GM10248 (cell line): ENCODE measurements at places on chromosomes 5 and 9.

GRCh38 chr9:37947977-37948376 is 44.0 kb upstream of the SLC25A51 start:
- no peak for DNase-seq

GRCh38 chr9:89661391-89661949 is 56.7 kb downstream of the GADD45G start:
- DNase-seq: no peak

- no peak for DNase-seq
Observed at GRCh38 chr5:97545886-97546535, 363.0 kb upstream of the RIOK2 start.

DNA sequence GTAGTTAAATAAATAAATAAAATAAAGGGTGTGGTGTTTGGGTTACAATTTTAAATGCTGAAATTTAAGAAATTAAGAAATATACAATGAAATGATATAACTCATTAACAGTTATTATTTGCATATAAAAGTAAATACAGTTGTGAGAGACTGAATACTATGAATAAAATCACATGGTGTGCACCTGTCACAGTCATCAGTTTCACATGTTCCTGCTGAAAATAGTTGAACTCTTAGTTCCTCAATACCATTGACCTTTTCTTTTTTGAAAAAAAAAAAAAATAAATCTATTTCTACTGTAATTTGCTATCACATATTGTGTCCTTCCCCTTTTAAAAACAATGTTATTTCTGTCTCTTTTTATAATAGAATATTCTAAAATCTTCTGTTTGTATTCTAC is 130.9 kb upstream of the CHD1 start:
- peak; percentile 24 for DNase-seq

DNA sequence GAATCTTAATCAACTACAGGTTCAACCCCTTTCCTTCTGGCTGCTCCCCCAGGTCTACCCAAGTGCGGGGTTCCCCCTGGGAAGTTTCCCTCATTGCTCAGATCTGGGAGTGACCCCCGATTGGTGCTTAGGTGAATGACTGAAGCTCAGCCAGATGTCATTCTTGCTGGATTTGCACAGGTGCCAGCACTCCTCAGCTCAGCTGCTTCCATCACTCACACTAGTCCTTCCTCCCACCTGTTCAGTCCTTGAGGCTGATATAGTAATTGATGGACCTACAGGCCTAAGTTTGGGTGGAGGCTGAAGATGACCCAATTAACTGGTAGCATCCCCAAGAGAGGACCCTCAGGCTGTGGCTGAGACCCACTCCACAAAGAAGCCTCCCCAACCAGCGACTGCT is 32.9 kb downstream of the PRLR start:
- DNase-seq: no peak

DNA sequence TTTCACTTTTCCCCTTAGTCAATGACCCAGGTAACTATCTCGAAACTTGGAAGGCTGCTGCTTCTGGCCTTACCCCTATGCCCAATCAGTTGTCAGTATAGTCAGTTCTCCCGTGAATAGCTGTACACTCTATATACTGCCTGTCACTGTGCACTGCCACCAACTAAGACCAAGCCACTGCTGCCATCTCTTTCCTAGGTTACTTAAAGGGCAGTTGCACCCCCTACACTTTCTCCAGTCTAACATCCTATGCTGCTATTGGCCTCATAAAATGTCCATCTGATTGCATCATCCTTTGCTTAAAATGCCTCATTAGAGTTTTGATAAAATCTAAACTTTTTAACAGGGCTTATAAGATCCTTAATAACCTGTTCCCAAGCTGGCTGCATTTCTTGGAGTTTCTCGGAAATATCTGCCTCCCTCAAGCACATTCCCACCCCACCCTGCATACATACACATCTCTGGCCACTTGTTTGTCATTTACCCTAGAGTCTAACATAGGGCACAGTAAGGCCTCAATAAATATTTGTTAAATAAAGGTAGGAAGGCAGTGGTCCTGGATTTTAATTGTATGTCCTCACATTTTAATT is 32.8 kb upstream of the TNFAIP8 start:
- DNase-seq: no peak

DNA sequence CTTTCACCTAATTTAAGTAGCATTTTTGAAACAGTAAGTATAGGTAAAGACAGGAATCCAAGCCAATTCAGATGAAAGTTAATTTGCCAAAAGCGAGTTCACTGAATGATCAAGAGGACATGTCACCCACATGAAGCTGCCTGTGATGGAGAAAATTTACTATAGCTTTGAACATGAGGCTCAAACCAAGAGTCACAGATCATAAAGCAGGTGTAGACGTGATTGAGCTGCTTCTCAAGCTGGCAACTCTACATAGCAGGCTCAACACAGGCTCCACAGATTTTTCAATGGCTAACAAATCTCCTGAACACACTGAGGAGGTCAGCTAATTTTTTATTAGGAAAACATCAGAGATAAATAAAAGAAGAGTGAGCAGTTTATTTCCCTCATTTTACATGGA is 173.7 kb downstream of the FAM114A2 start:
- no peak for DNase-seq

DNA sequence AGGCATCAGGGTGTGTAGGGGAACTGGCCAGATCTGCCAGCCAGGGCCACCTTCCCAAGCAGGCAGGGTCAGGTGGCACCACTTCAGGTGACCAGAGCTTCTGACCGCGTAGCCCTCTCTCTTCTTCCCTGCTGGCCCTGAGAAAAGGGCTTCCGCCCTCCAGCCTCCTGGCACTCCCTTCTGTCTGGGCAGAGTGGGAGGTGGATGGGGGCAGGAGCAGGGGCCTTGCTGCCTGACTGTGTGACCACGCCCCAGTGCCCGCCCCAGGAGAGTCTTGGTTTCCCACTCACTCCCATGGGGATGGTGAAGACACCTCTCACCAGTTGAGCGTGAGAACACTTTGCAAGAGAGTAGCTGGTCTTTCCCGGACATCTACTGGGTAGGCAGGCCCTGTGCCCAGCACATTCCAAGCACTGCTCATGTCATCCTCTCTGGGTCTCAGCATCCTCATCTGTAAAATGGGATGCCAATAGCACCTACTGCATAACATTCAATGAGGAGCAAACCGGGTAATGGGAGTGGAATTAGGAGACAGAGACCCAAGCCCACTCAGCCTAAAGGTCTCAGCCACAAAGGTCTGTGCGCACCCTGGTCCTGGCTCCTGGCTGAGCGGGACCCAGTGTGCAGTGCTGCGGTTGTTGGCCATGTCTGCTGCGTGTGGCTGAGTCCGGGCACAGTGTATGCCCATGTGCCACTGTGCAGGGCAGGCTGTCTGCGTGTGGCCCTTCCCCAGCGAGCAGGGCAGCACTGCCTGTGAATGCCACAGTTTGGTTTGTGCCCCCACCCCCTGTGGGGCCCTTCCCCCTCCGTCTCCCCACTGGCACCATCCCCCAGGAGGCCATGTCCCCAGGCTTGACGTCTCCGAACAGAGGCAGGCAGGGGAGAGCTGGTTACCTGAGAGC is 179.1 kb upstream of the IER5L start:
- no peak for DNase-seq

GRCh38 chr9:78559449-78559885 is 262.5 kb downstream of the PSAT1 start:
- no peak for DNase-seq

DNA sequence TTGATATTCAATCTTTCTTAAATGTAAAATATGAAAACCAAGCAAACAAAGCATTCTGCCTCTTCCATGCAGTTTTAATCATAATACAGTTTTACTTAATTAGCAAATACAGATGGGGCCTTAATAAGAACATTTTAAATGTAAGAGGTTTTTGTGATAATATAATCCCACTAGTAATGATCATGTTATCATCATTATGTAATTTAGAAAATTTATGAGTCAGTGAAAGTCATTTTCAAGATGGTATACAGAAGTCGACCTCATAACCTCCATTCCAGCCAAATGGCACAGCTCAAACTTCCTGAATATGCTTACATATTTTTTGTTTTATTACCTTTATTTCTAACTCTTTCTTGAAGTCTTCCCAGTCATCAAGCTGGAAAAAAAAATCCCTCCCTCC is 102.2 kb upstream of the GNA14 start:
- DNase-seq: no peak

DNA sequence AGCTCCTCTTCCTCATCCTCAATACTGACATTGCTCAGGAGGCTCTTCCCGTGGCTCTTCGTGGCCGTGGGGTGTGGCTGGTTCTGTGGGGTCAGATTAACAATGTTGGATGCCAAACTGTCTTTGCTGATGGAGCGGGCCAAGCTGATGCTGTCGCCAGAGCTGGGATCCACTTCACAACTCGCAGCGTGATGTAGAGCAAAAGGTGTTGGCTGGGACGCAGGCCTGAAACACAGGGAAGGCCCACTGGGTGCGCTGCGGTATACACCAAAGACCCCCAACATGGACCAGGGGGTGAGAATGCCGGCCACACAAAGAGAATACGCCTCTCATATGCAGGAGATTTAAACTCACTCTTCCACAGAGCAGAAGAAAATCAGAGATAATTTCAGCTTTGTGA is 84.3 kb downstream of the CAMSAP1 start:
- no peak for DNase-seq

DNA sequence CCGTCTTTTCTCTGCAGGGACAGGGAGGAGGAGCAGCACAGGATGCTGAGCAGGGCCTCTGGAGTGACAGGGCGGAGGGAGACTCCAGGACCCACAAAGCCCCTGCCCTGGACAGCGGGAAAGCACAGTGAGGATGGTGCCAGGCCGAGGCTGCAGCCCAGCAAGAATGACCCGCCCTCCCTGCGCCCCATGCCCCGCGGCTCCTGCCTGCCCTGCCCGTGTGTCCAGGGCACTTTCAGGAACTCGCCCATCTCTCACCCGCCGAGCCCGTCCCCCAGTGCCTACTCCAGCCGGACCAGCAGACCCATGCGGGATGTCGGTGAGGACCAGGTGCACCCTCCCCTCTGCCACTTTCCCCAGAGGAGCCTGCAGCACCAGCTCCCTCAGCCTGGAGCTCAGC is 9.1 kb upstream of the EXOC3 start:
- DNase-seq: no peak

- DNase-seq: no peak
Observed at GRCh38 chr9:96009690-96010472, 134.4 kb downstream of the ERCC6L2 start.

DNA sequence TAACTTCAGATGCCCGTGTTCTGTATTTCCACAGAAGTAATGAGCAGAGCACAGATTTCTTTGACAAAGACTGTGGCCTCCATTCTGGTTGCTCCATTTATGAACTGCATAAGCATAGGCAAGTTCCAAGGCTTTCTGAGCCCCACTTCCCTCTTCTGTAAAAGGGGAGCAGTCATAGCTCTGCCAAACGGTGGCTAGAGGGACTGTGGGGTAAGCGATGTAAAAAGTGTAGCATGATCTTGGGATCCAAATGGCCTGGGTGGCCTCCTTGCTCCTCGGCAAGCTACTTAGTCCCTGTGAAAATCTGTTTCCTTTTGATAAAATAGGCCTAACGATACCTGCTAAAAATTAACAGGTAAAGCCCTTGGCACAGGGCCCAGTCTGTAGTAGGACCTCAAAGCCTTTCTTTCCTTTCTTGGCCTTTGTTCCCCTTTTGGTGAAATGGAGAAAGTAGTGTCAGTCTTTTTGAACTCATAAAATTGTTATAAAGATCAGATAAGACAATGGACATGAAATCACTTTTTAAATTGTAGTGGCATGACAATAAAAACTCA is 646.6 kb downstream of the ACTL7B start:
- no peak for DNase-seq

DNA sequence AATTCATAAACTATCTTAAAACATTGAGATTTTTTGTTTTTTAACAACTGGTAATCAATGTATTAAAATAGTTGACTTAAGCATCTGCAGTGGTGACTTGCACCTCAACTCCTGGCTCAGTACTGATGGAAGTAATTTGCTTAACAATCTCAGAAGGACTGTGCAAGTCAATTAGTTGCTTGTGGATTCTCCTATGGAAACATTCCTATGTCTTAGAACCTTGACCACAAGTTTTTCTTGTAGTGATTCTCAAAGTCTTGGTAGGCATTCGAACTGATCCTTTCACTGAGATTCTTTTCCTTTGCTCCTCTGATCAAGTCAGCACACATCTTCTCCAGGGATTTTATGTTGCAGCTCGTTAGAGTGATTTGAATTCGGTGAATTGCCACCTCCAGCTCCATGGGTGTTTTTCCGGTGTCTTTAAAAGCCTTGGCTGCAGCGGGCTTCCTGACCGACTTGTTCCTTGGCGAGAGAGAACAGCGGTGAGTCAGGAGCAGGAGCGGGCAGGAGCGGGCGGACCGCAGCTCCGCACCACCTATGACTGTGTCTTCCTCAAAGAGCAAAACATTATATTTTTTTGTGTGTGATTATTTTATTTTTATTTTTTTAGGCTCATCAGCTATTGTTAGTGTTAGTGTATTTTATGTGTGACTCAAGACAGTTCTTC is 21.1 kb downstream of the HMGXB3 start:
- DNase-seq: no peak

DNA sequence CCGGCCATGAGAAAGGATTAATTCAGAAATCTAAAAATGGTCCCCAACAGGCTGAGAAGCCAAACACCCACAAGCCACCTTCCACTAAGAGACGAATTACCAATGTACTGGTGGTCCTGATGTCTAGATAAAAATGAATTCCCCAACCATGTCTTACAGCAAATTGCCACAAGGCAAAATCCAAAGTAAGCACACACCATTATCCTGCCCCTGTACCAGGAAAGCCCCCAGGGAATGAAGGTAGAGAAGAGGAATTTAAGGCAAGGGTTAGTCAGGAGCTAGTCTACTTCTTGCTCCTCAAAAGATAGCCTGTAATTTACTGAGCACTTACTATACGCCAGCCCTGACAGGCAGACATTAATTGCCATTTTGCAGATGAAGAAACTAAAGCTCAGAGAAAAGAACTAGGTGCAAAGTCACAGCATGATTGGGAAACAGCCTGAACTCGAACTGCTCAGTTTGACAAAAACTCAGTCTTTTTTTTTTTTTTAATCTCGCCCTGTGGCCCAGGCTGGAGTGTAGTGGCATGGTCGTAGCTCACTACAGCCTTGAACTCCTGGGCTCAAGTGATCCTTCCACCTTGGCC is 64.3 kb downstream of the RAPGEF1 start:
- no peak for DNase-seq

DNA sequence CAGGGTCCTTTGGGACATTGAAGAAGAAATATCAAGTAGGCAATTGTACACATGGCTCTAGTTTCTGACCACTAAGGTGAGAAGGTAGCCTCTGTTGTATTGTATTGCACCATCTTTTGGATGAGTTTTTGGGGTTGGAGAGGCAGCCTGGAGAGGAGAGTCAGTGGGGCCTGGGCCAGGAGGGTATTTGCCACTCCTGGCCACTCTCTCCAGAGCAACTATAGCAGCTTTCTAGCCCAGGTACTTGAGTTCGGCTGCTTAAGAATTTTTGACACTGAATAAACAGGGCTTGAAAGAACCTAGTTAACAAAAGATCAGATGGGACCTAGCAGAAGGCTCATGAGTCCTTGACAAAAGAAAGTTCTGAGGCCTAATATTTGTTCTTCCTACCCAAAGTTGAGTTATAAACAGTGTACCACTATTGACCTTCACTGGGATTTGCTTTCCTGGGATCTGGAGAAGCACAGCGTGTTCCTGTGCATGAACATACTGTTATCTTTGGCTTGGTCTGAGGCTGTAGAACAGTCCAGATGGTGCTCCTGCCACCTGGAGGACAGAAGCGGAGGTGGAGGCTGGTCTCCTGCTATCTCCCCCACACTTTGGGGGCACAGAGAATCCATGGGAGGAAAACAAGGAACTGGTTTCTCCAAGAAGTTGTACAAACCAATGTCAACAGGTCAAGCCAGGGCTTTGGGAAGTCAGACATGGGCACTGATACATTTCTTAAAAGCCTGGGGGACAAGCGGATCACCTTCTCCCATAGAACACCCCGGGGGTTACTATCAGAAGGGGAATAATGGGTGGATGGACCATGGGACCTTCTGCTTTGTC is 110.4 kb upstream of the LIFR start:
- peak; percentile 13 for DNase-seq
